ENCODE measurements at places on chromosomes 7 and 10. TPM values are rescaled to one million over a fixed set of nuclear protein-coding genes. Genes with fewer than 3 reads are reported as not detected.

Gene UTF1
- not detected for total RNA-seq

Gene HTR5A
- total RNA-seq: not detected

Gene MSANTD7
- 13.5 TPM for total RNA-seq

DNA sequence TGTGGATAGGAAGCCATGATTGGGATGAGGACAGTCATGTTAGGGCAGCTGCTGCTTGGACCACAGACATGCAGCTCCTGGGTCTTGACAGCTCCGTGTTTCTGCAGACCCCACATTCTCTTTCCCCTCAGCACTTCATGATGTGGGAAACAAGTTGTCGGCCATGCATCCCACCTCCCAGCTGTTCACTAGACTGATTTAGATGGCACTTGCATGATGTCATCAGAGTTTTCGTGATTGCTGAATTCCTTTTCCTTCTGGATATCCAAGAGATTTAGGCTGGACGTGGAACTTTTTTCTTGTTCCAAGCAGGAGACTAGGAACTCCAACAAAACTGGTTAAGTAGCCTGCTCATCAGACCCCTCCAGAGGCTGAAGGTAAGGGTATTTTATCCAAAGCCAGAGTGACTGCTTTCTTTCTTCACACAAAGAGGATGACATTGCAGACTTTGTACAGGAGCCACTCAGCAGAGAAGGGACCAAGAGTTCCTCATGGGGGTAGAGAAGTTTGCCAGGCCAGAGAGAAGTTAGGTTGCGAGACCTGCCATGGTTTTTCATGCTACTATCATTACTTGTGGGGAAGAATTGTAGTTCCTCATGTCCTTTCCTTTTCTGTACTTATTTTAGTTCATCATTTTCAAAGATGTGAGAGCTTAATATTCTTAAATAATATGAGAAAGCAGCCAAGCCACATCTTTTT lies 117.7 kb upstream of the GJD4 start:
- H3K27me3 ChIP-seq: no peaks in the 10 kb centered on the region
- H3K36me3 ChIP-seq: no peaks in the 10 kb centered on the region
- DNase-seq: no peak
- H3K4me3 ChIP-seq: no peak overlapping the region
- no peak overlapping the region for H3K27ac ChIP-seq
- no peaks in the 10 kb centered on the region for H3K4me1 ChIP-seq

GRCh38 chr10:84499846-84500245 lies 171.5 kb downstream of the CCSER2 start:
- no peaks in the 10 kb centered on the region for H3K27me3 ChIP-seq
- DNase-seq: no peak
- H3K4me1 ChIP-seq: no peaks in the 10 kb centered on the region
- no peaks in the 10 kb centered on the region for H3K36me3 ChIP-seq

DNA sequence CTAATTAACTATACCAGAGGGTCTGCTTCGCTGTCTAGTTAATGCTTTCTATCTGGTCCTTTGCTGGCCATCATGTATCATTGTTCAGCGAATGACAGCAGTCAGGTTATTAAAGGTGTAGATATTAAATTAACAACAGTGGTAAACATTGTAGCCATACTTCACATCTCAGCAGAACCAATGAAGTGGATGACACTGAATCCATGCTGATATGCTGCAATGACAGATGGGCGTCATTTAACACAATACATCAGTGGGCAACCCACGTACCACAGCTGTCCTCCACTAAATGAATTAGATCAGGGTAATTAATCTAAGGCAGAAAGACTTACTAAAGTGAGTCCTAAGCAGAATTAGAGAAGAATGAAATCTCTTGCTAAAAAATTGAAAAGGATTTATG lies 767.2 kb downstream of the NXPH1 start:
- H3K27ac ChIP-seq: no peak overlapping the region
- no peaks in the 10 kb centered on the region for H3K4me1 ChIP-seq
- DNase-seq: no peak
- H3K36me3 ChIP-seq: no peaks in the 10 kb centered on the region

Gene FKBP6
- total RNA-seq: not detected

DNA sequence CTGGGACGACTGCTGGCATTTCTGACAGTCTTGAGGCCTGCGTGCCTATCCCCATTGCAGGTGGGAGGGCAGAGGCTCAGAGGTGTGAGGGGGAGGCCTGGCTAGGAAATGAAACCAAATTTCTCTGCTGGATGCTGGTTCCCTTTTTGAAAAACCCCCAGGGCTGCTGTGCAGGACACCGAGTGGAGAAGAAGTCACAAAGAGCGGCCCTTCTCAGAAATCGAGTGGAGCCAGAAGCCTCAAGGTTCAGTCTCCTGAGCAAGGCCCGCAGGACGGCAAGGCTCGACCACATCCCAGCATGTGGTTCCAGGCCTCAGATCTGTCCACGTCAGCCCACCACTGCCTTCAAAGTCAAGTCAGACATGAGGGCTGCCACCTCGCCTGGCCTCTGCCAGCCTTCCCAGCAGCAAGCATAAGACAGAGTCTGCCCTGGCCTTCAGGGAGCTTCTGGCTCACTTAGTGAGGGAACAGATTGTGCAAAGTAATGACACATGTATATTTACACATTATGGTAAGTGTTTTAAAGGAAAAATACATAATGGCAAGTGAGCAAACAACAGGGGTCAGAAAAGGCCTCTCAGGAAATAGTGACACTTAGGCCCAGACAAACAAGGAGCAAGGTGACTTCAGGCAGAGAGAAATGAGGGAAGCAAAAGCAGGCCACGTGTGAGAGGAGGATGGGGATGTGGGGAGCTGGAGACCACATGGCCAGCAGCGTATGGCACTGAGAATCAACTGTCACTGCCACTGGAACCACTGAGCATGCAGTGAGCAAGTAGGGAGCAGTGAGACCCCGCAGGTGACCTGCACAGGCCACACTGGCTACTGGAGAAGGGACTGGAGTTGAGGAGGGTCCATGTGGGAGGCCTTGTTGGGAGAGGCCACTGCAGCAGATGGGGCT lies 86.7 kb downstream of the ARHGAP22 start:
- no peak overlapping the region for H3K27ac ChIP-seq
- no peaks in the 10 kb centered on the region for H3K36me3 ChIP-seq
- peaks cover 5% of the 10 kb centered on the region for H3K4me1 ChIP-seq
- H3K27me3 ChIP-seq: peaks cover 14% of the 10 kb centered on the region
- H3K4me3 ChIP-seq: no peak overlapping the region
- DNase-seq: no peak

- H3K4me1 ChIP-seq: no peaks in the 10 kb centered on the region
- H3K36me3 ChIP-seq: no peaks in the 10 kb centered on the region
- DNase-seq: no peak
- H3K27ac ChIP-seq: no peak overlapping the region
- H3K4me3 ChIP-seq: no peak overlapping the region
- no peaks in the 10 kb centered on the region for H3K27me3 ChIP-seq
Measured at GRCh38 chr7:152485826-152486225, 50.0 kb upstream of the KMT2C start.

Gene NPTX2
- total RNA-seq: 3.5 TPM

Gene DOCK1
- 75.1 TPM for total RNA-seq

- no peaks in the 10 kb centered on the region for H3K36me3 ChIP-seq
- H3K27me3 ChIP-seq: no peaks in the 10 kb centered on the region
- no peak for DNase-seq
- no peak overlapping the region for H3K27ac ChIP-seq
- H3K4me1 ChIP-seq: no peaks in the 10 kb centered on the region
Measured at GRCh38 chr10:86048571-86048970, 318.0 kb downstream of the GRID1 start.

Gene IDI1
- total RNA-seq: 47.5 TPM

Gene OR2A42
- not detected for total RNA-seq

Gene TUBAL3
- 68.5 TPM for total RNA-seq

Gene STEAP4
- total RNA-seq: 3.8 TPM

- H3K27ac ChIP-seq: no peak overlapping the region
- no peaks in the 10 kb centered on the region for H3K27me3 ChIP-seq
- no peak for DNase-seq
- H3K4me1 ChIP-seq: peaks cover 41% of the 10 kb centered on the region
- H3K36me3 ChIP-seq: no peaks in the 10 kb centered on the region
Measured at GRCh38 chr10:125052146-125052545, 108.2 kb downstream of the CTBP2 start.

All from transverse colon (tissue), 4 donors.